Skin of body (tissue), 3 donors: ENCODE measurements at places on chromosomes 3 and 15. TPM values are rescaled to one million over a fixed set of nuclear protein-coding genes. Genes with fewer than 3 reads are reported as not detected.

DNA sequence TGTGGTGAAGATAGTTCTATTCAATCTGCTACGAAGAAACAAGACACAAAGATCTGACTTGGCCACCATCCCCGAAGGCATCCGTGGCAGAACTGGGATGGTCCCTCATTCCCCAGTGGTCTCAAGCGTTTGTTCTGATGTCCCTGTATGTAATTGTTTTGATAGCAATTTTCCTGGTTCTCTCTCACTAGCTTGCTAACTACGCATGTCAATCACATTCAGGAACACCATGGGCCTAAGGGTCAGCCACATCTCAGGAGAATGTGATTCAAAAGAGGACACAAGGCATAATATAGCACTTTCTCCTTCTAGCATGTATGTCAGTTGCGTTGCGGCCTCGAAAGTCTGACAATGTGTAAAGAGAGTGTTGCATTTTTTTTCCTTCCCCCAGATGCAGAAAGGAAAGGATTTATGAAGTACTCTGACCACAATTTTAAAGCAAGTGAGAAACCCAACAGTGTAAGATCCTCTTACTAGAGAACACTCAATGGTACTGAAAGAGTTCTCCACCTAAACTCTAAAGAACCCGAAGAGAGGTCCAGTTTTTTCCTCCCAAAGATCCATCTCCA is 32.0 kb upstream of the TCF12 start:
- peak; percentile 64 for DNase-seq

Gene GLDN
- total RNA-seq = 14.4 TPM

DNA sequence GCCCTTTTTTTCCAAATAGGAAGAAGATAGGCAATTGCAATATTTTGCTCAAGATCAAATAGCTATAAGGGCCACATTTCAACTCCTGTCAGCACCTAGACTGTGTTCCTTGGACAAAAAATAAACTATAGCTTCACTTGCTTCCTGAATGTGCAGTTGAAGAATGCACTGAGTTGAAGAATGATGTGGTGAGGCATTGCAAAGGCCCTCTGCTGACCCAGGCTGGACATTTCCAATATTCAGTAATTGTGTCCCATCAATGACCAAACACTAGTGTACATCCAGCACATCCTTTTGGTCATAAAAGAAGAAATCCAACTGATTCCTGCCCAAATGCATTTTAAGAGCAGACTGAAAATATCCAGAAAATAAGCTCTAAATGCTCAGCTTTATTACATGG is 424.8 kb upstream of the TGFBR2 start:
- peak; percentile 9 for DNase-seq

Gene HES1
- total RNA-seq = 53.8 TPM

GRCh38 chr3:78974181-78974790 is 793.5 kb downstream of the ROBO1 start:
- DNase-seq = no peak

DNA sequence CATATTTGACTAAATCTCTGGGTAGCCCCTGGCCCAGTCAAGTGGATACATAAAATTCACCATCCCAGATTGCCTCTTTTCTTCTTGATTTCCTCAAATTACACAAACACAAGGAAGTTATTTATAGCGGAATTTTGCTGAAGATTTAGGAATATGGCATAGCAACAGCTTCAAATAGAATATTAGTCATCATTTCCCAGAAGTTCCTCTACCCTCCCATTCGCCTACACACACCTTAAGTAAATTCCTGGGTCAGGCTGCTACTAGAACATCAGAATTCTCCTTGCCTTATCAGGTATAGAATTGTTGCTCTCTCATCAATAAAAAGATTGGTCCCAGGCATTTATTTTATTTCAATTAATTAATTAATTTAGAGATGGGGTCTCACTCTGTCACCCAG is 31.6 kb downstream of the MESD start:
- no peak for DNase-seq

GRCh38 chr3:141266186-141266585 is 34.6 kb downstream of the PXYLP1 start:
- no peak for DNase-seq

DNA sequence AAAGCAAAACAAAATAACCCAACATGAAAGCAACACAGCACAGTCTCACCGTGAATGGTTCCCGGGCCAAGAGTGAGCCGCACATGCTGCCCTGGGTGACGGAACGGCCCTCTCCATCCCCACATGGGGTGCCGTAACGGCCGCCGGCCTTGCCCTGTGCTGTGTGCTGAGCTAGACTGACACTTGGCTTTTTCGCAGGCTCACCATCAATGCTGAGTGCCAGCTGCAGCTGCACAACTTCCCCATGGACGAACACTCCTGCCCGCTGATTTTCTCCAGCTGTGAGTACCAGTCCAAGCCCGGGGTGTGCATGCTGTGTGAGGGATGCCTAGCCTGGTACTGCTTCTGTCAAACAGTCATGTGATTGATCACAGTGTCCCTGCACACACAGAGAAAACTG is 357.6 kb downstream of the GABRG3 start:
- DNase-seq = no peak

DNA sequence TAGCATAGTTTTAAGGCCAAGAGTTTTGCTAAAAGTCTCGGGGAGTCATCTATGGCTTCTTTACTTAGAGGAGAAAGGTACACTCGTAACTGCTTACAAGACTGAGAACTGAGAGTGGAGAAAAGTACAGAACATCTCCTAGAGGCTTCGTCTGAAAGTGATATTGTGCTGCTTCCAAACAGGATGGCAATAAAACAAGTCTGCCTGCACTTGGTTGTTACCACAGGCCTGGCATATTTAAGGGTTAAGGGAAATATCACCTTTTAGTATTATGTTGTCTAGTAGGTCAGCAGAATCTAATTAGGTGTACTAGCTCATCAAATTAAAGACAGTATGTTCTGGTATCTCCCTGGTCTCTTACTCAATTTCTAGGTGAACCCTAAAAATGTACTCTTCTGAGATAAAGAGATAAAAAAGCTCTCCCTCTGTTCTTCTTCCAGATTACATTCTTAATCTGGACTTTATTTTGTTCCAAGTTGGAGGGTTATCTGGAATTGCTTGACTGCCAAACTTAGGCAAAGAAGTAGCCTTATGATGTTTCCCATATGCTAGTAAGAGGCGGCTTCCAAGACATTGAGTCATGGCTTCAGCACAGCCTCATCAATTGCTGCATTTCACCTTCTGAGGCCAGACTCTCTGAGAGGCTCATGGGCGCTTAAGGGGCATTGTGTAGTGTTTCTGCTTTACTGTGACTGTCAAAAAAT is 181.3 kb downstream of the LSAMP start:
- DNase-seq = peak; percentile 58

- no peak for DNase-seq
These were observed 40.8 kb downstream of the CLDN1 start for GRCh38 chr3:190281308-190282051.

DNA sequence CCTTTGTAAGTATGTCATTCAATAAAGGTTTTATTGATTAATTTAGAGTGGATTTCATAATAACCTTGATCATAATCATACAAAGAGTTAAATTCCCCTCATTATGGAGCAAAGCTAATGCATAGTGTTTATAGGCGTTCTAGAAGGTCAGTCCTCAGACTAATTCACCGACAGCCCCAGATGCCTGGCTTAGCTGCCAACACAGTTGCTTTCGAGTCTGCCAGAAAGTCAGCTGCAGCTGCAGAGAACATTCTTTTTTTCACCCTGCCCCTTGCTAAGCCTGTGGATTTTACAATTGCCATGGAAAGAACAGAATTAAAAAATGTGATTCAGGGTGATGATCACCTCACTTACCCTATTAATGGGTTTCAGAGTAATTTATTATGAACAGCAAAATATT is 21.2 kb downstream of the CADM2 start:
- no peak for DNase-seq

- DNase-seq = no peak
These were observed 222.3 kb upstream of the THBS1 start for GRCh38 chr15:39358441-39359041.

GRCh38 chr15:61524545-61524944 is 295.4 kb upstream of the RORA start:
- no peak for DNase-seq

DNA sequence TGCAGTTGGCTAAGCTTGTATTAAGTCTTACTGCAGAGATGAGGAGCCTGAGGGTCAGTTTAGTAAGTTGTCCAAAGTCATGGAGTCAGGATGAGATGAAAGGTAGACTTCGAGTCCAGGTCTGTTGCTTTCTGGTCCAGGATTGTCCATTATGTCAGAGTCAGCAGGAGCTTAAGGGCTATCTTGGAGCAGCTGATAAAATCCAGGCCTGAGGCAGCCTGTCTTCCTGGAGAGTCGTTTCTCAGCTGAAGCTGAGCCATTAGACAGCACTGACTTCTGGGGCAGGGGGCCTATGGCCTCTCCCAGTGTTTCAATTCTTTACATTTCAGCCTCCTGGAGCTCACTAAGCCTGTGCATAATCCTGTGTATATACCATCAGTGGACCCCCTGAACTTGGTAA is 219.5 kb upstream of the GAP43 start:
- no peak for DNase-seq

DNA sequence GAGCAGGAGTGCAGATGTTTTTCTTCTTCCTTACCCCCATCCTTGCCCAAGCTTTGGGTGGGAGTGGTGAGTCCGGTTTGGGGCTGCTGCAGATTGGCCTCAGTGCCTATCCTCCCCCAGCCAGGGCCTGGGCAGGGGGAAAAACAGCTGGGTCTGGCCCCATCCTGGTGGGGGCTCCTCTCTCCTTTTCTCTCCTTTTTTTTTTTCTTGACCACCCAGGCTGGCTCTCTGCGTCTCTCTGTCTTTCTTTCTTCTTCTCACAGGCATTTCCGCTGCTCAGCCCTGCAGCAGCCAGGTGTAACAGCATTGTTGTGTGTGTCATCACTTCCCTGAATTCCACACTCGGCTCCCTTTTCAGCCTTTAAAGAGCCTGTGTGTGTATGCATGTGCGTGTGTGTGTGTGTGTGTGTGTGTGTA is 2.0 kb downstream of the FOXL2NB start:
- DNase-seq = no peak

DNA sequence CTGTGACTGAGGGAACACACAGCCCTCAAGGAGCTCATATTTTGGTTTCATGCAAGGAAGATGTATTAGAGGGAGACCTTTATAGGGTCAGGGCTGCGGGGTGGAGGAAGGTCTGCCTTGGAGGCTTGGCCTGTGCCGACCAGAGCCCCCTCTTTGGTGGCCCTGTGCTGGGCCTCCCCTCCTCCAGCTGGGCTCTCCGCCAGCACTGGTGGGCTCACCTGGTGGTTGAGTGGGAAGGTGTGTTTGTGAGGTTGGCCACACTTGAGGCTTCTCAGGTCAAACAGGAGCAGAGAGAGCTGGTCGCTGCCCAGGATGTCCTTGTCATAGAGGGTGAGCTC is 2.6 kb downstream of the PLA2G4F start:
- no peak for DNase-seq

GRCh38 chr15:71780115-71780976 is 30.0 kb upstream of the NR2E3 start:
- no peak for DNase-seq

- no peak for DNase-seq
These were observed 447.0 kb upstream of the NECTIN3 start for GRCh38 chr3:110624576-110624975.

- peak; percentile 25 for DNase-seq
These were observed 11.5 kb upstream of the SHF start for GRCh38 chr15:45199136-45199810.

GRCh38 chr15:68354268-68354667 is 76.7 kb downstream of the FEM1B start:
- DNase-seq = no peak

DNA sequence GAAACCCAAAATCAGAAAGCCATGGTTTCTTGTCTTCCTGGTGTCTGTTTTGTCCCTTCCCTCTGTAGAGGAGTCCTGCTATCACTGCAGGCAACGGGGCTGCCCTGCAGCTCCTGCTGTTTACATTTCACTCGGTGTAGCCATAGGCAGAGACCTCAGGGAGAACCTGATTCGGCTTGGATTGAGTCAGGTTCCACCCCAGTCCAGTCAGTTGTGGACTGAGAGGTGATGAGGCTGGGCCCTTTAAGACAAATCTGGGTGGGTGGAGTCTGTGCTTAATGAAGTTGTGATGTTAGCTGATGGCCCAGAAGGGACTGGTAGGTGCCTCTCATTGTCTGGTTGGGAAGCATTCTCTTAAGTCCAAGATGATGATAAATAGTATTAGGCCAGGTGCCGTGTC is 35.7 kb downstream of the FLNB start:
- no peak for DNase-seq

Gene CFAP100
- total RNA-seq = not detected

Gene GOLGA8J
- 0.30 TPM for total RNA-seq

Gene DPPA2
- total RNA-seq = not detected

DNA sequence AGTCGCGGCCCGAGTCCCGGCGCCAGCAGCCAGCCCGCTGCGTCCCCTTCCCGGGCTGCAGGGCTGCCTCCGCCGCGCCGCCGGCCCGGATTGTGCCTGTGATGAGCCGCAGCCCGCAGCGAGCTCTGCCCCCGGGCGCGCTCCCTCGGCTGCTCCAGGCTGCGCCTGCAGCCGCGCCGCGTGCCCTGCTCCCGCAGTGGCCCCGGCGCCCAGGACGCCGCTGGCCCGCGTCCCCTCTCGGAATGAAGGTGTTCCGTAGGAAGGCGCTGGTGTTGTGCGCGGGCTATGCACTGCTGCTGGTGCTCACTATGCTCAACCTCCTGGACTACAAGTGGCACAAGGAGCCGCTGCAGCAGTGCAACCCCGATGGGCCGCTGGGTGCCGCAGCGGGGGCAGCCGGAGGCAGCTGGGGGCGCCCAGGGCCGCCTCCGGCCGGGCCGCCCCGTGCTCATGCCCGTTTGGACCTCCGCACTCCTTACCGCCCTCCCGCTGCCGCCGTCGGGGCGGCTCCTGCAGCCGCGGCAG is 1.2 kb downstream of the CHST2 start:
- no peak for DNase-seq

- no peak for DNase-seq
These were observed 38.8 kb downstream of the KLHL25 start for GRCh38 chr15:85755942-85756341.

Gene MUSTN1
- 9.6 TPM for total RNA-seq

- no peak for DNase-seq
These were observed 17.5 kb downstream of the ANKRD63 start for GRCh38 chr15:40265355-40265754.
